ENCODE measurements at places on chromosomes 3 and 15.

- DNase-seq = no peak
These were observed 46.5 kb upstream of the MANF start for GRCh38 chr3:51338632-51339031.

- DNase-seq = peak; percentile 89
These were observed at the start of gene EDEM1 for GRCh38 chr3:5187156-5187919. Gene EDEM1, plus strand, starts transcription at chr3:5187707. Its CDS starts 99 bp downstream, at chr3:5187806.

- DNase-seq = no peak
These were observed 51.8 kb downstream of the SPRED1 start for GRCh38 chr15:38304481-38304880.

DNA sequence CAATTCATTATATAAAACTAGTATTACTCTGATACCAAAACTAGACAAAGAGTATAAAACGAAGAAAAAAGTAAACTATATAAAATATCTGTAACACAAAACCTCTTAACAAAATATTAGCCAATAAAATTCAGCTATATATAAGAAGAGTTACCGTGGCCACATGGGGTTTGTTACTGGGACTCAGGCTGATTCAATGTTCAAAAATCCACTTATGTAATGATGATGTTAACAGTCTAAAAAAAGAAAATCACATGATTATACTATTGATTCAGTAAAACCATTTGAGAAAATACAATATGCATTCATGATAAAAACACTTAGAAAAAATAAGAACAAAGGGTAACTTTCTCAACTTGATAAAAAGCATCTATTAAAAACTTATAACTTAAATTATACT, 18.3 kb downstream of the P2RY1 start:
- no peak for DNase-seq

GRCh38 chr15:64747578-64747977, 27.8 kb downstream of the RBPMS2 start:
- DNase-seq = no peak

- DNase-seq = no peak
These were observed 617.5 kb upstream of the CCDC54 start for GRCh38 chr3:106759731-106760130.

DNA sequence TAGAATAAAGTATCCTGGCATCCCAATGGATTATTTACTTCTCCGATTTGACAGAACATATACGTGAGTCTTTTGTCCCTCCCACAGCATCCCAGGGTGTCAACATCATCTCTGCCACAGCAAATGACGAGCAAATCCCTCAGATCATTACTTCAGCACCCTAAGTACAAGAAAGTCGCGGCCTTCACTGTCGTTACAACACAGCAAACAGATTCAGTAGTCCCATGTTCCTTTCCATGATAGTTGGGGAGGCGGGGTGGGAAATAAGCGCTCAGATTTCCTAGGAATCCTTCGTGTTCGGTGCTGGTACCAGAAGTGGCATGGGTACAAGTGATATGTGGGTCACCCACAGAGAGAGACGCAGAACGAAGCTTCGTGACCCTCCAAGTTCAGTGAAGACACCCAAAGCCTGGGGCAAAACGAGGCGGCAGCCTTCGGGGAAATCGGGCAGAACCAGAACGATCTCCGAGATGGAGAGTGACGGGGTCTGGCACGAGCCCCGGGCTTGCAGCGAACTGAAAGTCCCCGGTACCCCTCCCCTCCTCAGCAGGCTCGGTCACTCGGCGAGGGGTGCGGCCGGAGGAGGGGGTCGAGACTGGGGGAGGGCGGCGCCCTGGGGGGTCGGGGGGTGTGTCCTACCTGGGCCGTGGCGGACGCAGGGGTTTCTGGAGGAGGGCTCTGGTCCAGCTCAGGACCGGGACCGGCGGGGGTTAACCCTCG, 619 bp downstream of the TTBK2 start:
- peak; percentile 47 for DNase-seq

GRCh38 chr3:158925021-158925420, 123.2 kb downstream of the MFSD1 start:
- DNase-seq = no peak

- no peak for DNase-seq
These were observed 540 bp upstream of the RSRC1 start for GRCh38 chr3:158109295-158109803.

DNA sequence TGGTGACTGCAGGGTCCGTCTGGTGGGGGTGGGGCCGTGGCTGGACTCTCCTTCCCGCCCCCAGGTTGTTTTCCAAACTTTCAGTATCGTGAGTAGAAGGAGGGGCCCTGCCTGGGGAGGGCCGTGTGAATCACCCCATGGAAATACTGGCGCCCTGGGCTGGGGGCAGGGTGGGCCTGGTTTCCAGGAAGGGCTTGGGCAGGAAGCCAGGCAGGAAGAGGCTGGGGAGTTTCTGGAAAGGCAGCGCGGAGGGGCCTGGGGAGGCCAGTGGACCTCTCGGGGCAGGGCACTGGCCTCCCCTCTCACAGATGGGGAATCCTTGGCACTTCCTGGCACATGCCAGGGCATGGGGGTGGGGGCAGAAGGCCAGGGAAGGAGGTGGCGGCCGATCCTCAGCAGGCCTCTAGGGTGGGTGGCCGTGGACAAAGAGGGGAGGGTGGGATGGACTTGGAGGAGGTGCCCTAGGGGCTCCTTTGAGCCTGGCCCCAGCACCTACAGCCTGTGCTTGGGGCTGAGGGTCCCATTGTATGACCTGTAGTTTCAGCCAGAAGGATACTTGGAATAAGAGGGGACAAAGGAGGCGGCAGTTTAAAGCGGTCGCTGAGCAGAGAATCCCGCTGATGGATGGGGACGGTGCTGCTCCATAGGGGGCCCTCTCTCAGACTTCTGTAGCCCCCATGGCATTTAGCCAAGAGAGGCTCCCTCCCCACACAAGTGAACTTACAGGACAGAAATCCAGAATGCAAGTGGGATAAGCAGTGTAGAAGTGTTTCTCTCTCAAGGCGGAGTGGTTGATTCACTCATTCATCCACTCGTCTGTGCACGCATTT, 56.5 kb upstream of the GATA2 start:
- no peak for DNase-seq

DNA sequence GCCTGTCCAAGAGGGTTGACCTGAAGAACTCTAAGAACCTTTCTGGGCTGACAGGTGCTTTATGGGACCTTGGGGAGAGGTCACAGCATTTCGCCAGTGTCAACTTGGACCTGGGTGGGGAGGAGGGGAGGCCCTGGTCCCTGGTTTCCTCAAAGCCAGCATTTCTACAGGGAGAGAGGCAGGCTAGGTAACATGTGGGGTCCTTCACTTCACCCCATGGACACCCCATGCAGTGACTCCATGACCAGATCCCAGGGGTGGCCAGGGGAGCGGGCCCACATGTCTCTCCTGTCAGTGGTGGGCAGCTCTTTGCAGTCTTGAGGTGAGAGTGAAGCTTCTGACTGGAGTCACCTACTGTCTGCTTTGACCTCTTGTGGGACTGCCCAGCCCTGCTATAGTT, 35.8 kb downstream of the GOLGA6L10 start:
- DNase-seq = no peak

DNA sequence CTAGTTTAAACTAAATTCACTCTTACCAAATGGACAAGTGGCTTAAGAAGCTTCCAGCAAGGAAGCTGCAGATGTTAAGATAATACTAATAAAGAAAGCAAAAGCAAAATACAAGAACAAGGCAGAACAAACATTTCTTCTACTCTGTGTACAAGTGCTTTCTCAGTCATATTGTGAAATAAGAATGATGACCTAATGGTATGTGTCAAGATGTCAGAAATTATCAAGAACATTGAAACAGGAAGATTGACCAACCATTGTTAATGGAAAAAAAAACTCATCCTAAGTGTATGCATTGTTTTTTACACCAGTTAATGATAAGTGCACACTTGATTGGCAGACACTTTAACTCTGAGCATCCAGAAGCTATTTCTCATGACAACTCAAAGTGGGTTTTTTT, 65.4 kb upstream of the P2RY1 start:
- no peak for DNase-seq

DNA sequence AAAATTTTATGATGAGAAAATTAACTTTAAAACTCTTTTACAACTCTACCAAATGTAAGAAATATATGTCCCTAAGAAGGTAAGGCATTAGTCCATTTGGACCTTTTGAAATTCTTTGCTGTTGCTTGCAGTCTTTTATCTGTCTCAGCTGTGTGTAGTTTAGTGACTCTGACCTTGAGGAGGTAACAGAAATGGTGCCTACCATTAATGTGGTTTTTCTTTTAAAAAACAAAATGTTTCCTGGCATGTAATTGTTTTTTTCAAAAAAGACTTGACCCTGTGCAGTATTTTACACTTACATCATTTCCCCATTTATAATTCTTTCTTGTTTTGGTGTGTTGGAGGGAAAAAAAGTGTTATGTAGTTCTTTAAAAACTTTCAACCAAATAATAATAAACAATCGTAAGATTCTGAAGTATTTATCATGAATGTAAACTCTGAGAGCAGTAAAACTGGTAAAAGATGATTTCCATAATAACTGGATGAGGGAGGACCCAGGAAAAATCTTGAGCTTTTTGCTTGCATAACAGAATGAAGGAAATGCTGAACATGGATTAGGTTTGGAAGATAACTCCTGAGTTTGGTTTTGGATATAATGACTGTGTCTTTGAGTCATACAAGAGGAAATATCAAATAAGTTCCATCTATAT, 225.1 kb downstream of the CHST2 start:
- DNase-seq = no peak
